GM20000 (cell line): ENCODE measurements at places on chromosomes 2 and 18.
A peak's percentile ranks its signal among the peaks of the same experiment; 100 is the strongest.

- no peak for DNase-seq
These were observed 71.7 kb downstream of the MARCO start for GRCh38 chr2:119013671-119014070.

DNA sequence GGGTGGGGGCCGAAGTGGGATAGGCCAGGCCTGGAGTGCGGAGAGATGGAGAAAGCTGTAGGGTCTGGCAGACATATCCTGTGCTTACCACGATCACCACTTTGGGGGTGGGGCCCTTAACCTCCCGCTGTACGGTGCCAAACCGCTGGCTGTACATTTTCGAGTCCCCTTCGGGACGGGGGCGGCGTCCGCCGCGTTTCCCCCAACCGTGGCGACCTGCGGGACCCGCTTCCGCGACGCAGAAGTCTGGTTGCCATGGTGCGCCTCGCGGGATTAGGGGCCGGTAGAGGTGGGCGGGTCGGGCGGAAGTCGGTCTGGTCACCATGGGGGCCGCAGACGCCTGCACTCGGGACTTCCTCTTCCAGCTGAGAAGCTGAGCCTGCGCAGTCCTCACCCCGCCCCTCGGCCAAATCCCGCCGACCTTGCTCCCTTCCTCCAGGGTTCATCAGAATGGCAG is at the start of gene CFAP53:
CFAP53 (minus strand) TSS at position 248 of the 457 bp plus-strand sequence; CDS start at position 157, 91 bp downstream.
- peak; percentile 93 for DNase-seq

GRCh38 chr18:76913583-76913982 is 91.2 kb downstream of the ZNF236 start:
- DNase-seq = no peak

GRCh38 chr2:69464575-69464974 is 27.3 kb upstream of the NFU1 start:
- no peak for DNase-seq

GRCh38 chr2:158458617-158458920 is 1.8 kb downstream of the PKP4 start:
- no peak for DNase-seq

- no peak for DNase-seq
These were observed 86.7 kb downstream of the IRS1 start for GRCh38 chr2:226712941-226713340.
